T-helper 1 cell (primary cell): ENCODE measurements at places on chromosomes 2 and 18.

GRCh38 chr2:38750011-38750890 is 910 bp downstream of the SRSF7 start:
- DNase-seq, result peak; percentile 53

- no peak for DNase-seq
Measured at GRCh38 chr18:69400253-69400975, at the start of gene DOK6. Gene DOK6 (plus strand): TSS chr18:69400888.

DNA sequence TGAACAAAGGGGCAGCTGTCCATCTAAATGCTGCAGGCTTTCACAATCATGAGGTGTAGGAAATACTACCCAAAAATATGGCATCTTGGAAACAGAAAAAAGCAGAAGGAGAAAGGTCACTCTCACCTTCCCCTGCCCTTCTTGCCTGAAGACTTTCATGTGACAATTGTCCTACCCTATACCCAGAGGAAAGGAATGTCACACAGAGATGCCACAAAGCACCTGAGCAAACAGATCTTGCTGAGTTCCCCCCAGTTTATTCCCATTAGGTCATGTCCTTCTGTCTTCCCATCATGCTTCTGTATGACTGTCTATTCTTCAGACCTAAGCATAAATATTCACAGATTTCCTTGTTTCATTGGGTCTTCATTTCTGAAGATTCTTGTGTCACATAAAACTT is 116.6 kb upstream of the MSH6 start:
- DNase-seq, result no peak

GRCh38 chr18:63848159-63848558 is 39.3 kb upstream of the SERPINB2 start:
- no peak for DNase-seq

- no peak for DNase-seq
Measured at GRCh38 chr2:184654945-184655344, 56.6 kb downstream of the ZNF804A start.

DNA sequence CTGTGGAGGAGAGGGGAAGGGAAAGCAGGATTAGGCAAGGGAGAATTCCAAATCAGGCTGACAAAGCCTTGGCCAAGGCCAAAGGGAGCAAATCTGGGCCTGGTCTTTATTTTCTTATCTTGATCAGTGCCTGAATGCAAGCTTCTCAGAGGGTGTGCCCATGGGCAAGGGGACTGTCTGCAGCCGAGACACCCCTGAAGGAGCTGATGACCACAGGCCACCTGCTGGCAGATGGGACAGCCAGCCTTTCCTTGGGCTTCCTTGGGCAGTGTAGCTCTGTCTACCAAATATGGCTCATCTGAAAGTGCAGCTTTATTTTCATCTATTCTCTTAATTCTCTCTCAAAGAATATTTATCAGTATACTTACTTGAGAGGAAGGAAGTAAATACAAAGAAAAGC is 117.0 kb downstream of the PKP4 start:
- no peak for DNase-seq

DNA sequence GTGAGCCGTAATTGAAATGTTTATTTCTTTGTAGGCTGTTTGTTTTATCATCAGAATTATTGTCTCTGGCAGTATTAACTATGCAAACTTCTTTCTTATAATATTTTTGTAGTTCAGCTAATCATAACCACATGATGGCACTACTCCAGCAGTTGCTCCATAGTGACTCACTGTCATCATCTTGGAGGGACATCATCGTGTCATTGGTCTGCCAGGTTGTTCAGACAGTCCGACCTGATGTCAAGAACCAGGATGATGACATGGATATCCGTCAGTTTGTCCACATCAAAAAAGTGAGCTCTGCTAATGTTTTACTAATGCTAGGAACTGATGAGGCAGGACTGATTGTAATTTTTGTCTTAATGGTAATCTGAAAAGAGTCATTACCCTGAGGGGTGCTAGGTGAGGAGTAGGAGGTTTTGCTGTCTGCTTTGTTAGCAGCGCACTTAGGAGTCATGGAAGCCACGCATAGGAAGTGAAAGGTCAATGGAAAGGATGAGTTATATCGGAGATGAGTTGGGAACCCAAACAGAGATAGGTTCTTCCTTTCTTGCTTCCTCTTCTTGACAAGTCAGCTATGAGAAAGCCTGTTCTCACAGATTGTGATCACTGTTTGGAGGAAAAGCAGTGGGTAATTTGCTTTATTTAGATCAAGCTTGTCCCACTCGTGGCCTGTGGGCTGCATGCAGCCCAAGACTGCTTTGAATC is 49.2 kb downstream of the PIKFYVE start:
- no peak for DNase-seq

DNA sequence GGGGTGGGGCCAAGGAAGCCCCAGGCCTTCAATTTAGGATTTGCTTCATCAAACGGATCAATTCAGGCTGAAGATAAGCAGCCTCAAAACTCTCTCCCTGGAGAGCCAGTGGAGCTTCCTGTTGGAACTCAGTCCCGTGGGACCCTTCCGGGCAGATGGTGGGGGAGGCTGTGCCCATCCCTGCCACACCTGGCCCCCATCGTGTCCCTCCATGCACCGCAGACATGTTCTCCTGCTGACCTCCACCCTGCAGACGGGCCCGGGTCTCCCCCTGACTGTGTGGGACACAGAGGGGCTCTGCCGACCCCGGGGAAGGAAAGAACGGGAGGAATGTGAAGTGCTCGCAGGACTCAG is 144.2 kb downstream of the TPO start:
- no peak for DNase-seq

DNA sequence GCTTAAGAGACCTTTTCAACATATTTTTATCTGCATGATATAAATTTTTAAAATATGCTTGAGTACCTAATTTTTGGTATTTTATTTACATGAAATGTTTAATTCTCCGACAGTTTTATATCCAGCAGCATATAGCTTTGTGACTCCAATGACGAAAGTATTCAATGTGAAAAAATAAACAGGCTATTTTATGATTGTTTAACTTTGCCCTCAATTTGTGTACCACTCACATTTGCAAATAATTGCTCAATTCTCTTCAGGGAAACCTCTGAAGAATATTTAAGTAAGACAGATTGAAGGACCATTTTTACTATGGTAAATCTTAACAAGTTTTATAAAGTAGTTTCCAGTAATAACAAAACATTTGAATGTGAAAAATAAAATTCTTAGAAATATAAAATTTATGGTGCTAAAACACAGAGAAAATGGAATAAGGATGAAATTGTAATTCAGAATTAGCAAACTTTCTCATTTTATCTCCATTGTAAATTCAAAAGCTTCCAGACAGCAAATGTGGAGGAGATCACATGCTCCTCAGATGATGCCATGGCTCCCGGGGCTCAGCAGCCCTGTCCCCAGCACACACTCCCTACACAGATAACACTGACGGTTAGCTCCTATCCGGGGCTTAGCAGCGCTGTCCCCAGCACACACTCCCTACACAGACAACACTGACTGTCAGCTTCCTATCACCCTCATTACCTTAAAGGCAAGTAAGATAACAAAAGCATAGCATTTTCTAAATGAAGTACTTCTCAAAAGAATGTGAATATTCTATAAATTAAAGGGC is 39.7 kb downstream of the SH3YL1 start:
- DNase-seq, result no peak

DNA sequence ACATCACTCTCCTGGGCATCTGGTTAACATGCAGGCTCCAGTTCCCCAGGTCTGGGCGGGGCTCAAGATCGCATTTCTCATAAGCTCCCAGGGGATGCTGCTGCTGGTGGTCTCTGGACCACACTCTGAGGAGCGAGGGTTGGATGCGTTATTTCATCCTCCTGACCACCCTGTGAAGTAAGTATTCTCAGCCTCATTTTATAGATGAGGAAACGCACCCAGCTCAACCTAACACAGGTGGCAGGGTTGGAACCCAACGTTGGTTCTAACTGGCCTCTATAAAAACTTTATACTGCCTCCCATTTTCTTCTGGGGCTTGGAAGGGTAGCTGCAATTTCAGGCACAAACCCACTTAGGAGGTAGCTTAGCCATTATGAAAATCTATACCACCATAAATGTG is 120.5 kb downstream of the FAM210A start:
- no peak for DNase-seq

DNA sequence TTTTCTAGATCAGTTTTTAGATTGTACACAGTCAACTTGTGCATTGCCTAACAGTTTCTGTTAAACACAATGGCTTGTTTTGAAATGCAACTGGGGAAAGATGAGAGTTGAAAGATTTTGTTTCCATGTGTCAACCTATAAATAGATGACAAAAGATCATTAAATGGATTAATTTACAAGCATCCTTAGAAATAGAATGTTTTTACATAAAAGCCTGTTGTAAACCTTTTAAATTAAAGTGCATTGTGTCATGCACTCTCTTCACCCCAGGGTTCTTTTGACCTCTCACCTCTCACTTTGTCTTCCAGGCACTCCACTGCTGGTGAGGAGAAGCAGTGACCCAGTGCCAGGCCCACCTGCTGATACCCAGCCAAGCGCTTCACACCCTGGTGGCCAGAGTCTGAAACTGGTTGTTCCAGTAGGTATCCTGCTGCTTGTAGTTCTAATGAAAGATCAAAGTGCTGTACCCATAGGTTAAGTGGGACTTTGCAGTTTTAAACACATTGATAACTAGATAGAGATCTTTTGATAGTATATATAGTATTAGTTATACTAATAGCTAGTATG is 502.1 kb downstream of the PARD3B start:
- no peak for DNase-seq

DNA sequence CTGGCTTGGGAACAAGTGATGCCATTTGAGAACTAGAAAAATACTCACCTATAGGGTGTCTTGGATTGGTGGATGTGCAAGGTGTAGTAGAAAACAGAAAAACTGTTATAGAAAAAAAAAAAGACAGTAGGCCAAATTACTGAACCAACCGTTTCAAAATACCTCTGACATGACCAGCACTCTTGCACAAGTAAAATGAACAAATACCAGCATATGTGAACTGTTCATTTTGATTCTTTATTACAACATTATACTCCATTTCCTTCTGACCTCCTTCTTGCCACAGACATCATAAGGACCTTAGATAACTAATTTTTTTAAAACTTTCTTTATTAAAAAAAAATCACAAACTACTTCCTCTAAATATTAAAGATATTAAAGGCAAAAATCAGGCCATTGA is 125.5 kb downstream of the ATAD2B start:
- DNase-seq, result no peak

- DNase-seq, result no peak
Measured at GRCh38 chr18:10354241-10354811, 100.1 kb upstream of the APCDD1 start.
